Stimulated activated CD4-positive, alpha-beta T cell treated with anti-CD3 and anti-CD28 coated beads, TNF-alpha, amount 100 ng/mL, for 48 hours (primary cell): ENCODE measurements at places on chromosomes 7 and 10.
A peak's percentile ranks its signal among the peaks of the same experiment; 100 is the strongest.

DNA sequence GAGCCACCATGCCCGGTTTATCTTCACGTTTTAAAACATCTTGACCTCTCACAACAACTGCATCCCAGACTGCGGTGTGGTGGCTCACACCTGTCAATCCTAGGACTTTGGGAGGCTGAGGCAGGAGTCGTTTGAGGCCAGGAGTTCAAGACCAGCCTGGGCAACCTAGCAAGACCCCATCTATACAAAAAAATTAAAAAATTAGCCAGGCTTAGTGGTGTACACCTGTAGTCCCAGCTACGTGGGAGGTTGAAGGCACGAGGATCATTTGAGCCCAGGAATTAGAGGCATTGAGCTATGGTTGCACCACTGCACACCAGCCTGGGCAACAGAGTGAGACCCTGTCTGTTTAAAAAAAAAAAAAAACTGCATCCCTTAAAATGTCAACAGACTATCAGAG lies 20.2 kb downstream of the TNRC18 start:
- DNase-seq = no peak

- no peak for DNase-seq
Measured at GRCh38 chr10:53463539-53463938, 691.0 kb upstream of the MBL2 start.

- no peak for DNase-seq
Measured at GRCh38 chr7:105951597-105951996, 11.5 kb upstream of the CDHR3 start.

GRCh38 chr10:12350167-12350872 lies 973 bp downstream of the CAMK1D start:
- peak; percentile 26 for DNase-seq

GRCh38 chr7:86908948-86909347 lies 150.5 kb downstream of the ELAPOR2 start:
- no peak for DNase-seq

DNA sequence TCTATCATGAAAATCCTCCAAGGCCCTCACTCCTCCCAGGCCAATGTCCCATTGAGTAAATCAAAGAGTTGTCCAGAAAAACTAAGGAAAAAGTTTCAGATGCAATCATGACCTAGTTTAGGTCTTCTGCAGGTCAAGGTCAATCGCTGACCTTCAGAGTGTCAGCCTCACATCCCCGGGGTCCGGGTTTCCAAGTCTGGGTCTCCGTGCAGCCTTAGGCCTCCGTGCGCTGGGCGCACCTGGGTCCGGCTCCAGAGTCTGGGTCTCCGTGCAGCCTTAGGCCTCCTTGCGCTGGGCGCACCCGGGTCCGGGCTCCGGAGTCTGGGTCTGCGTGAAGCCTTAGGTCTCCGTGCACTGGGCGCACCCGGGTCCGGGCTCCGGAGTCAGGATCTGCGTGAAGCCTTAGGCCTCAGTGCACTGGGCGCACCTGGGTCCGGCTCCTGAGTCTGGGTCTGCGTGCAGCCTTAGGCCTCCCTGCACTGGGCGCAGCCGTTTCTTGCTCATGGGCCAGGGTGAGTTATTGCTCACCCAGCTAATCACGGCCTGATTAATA lies 236.2 kb downstream of the TCERG1L start:
- DNase-seq = no peak

DNA sequence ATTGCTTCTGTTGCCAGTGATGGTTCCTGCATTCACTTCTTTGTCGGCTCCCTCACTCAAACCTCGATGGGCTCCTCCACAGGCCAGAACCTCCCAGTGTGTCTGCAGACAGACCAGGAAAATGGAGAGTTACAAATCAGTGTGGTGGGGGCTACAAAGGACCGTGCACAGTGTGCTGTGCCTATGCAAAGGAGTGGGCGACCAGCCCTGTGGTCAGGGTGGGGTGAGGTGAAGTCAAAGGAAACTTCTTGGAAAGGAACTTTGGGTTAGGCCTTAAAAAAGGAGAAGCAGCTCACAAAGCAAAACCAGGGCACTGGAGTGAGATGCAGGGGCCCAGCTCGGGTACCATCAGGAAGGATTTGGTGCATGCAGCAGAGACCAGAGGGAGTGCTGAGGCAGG lies 304.3 kb upstream of the ZMIZ1 start:
- no peak for DNase-seq

- DNase-seq = no peak
Measured at GRCh38 chr10:71975087-71975870, 11.1 kb downstream of the CHST3 start.

DNA sequence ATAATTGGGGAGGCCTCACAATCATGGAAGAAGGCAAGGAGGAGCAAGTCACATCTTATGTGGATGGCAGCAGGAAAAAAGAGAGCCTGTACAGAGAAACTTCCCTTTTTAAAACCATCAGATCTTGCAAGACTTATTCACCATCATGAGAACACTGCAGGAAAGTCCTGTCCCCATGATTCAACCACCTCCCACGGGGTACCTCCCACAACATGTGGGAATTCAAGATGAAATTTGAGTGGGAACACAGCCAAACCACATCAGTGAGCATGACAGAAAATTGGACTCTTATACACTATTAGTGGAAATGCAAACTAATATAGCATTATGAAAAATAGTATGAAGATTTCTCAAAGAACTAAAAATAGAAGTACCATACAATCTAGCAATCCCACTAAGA lies 271.2 kb downstream of the MAGI2 start:
- no peak for DNase-seq

GRCh38 chr10:59793919-59794318 lies 40.7 kb upstream of the MRLN start:
- no peak for DNase-seq

DNA sequence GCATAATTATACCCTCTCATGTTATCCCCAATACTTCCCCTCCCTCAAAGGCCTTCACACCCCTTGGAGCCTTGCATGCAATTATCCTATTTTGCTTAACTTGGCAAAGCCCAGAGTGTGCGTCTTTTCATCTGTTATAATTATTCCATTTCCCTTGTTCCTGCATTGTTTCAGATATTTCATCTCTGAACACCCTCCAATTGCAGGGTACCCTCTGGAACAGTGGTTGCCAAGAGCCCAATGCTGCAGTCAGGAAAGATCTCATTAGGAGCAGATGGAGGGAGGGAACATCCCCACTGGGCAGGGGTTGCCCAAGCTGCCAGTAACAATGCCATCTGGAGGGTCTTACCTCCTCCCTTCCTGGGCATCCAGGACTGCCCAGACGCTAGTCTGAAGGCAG lies 18.4 kb upstream of the GOLGA7B start:
- no peak for DNase-seq

DNA sequence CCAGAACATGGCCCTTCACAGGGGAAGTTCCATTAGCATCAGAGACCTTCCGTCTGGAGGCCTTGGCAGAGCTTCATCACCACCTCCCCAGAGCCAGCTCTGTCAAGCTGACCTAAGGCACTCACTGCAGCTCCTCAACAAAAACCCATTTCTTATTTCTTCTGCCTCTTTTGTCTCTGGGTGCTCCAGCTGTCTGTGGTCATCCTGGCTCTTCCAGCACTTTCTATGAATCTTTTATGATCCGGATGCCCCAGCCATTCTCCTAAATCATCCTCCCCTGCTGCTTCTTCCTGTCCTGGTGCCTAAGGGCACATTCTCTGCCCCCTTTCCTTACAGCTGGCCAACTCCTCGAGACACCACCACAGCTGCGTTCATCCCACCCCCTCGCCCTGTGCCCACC lies 171.7 kb upstream of the INSYN2A start:
- DNase-seq = no peak
